Breast epithelium (tissue), 4 donors: ENCODE measurements at places on chromosomes 6 and 20. TPM values are rescaled to one million over a fixed set of nuclear protein-coding genes. Genes with fewer than 3 reads are reported as not detected.

GRCh38 chr6:110590821-110591351 lies 114.5 kb upstream of the SLC22A16 start:
- H3K27ac ChIP-seq = no peak overlapping the region
- no peaks in the 10 kb centered on the region for H3K27me3 ChIP-seq
- H3K4me3 ChIP-seq = no peak overlapping the region
- no peaks in the 10 kb centered on the region for H3K36me3 ChIP-seq

- H3K4me1 ChIP-seq = no peaks in the 10 kb centered on the region
- H3K36me3 ChIP-seq = no peaks in the 10 kb centered on the region
- H3K4me3 ChIP-seq = no peak overlapping the region
- DNase-seq = no peak
These were observed 34.9 kb upstream of the FOXA2 start for GRCh38 chr20:22619272-22619671.

DNA sequence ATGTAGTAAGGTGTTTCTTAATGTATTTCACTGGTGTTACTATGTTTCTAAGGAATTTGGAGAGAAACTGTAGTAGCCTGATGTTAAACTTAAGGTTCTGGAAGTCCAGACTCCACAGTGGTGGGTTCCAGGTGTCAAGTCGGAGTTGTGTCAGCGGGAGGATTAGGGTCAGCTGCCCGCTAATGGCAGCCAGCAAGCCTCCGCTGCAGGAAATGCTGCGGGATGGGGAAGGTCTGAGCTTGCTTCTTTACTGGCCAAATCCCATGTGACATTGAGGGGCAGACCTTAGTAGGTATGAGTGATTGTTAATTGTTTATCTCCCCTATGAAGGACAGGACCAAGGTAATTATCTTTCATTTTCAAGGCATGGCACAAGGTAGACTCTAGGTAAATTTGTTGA lies 3.7 kb upstream of the ARID1B start:
- DNase-seq = no peak
- H3K27me3 ChIP-seq = no peaks in the 10 kb centered on the region
- H3K4me1 ChIP-seq = peaks cover 5% of the 10 kb centered on the region

DNA sequence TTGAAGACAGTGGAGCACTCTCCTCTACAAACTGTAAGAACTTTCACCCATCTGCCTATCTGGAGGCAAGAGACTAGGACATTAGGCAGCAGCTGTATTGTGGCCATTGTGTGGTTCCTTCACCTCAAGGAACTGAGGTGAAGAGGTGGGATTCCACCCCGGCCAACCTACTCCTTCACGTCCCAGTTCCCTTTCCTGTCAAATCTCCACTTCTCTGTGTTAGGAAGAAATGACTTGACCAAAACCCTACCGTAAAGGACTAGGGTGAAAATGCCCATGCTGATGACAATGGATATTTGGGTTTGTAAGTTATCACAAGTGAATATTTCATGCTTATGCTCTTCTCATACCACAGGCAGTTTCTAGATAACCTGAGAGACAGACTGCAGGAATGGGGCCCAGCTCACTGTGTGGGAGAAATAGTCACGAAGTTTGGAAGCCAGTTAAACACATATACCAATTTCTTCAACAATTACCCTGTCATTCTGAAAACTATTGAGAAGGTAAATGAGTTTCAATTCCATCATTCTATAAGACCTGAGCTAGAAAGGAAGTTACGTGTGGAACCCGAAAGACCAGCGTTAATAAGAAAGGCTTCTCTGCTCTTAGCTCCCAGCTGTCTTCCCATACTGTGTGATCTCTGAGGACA lies 86.6 kb downstream of the ECT2L start:
- no peak overlapping the region for H3K4me3 ChIP-seq
- no peak overlapping the region for H3K27ac ChIP-seq
- DNase-seq = no peak

GRCh38 chr6:63097222-63097621 lies 114.0 kb upstream of the FKBP1C start:
- H3K27ac ChIP-seq = no peak overlapping the region
- H3K4me1 ChIP-seq = no peaks in the 10 kb centered on the region
- DNase-seq = no peak
- H3K27me3 ChIP-seq = no peaks in the 10 kb centered on the region
- H3K4me3 ChIP-seq = no peak overlapping the region

- H3K4me1 ChIP-seq = no peaks in the 10 kb centered on the region
- no peak overlapping the region for H3K27ac ChIP-seq
- no peaks in the 10 kb centered on the region for H3K27me3 ChIP-seq
- no peaks in the 10 kb centered on the region for H3K36me3 ChIP-seq
These were observed 79.6 kb downstream of the CEP57L1 start for GRCh38 chr6:109174916-109175315.

Gene SLC22A3
- total RNA-seq = 13.1 TPM

Gene FAM135A
- 25.9 TPM for total RNA-seq

- no peak for DNase-seq
- H3K4me1 ChIP-seq = no peaks in the 10 kb centered on the region
- no peak overlapping the region for H3K27ac ChIP-seq
These were observed 424.6 kb upstream of the PTCHD4 start for GRCh38 chr6:48535582-48536009.

Gene MYMX
- 2.9 TPM for total RNA-seq

GRCh38 chr20:37615340-37616109 lies 78.3 kb upstream of the CTNNBL1 start:
- no peaks in the 10 kb centered on the region for H3K4me1 ChIP-seq
- no peak for DNase-seq
- no peak overlapping the region for H3K4me3 ChIP-seq
- no peak overlapping the region for H3K27ac ChIP-seq
- H3K36me3 ChIP-seq = no peaks in the 10 kb centered on the region

Gene BNIP5
- total RNA-seq = under 0.01 TPM

DNA sequence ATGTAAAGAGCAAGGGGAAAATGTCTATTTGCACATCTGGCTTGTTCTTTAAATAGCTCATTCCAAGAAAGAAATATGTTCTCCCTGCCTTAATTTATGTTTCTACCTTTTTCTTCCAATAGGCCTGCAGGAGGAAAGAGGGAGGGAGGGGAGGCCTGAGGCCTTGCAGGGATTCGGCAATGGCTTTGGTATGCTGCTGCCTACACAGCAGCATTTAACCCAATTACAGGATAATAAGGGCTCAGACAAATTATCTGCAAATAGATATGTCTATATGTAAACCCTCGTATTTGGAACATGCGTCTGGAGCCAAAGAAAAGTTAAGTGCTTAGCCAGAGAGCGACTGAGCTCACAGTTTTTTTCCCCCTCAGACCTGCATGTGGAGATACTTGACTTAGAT lies 277.2 kb downstream of the CDC5L start:
- no peaks in the 10 kb centered on the region for H3K27me3 ChIP-seq
- no peak overlapping the region for H3K4me3 ChIP-seq
- H3K36me3 ChIP-seq = no peaks in the 10 kb centered on the region
- no peak for DNase-seq
- H3K4me1 ChIP-seq = peaks cover 10% of the 10 kb centered on the region

GRCh38 chr6:139713900-139714506 lies 339.6 kb upstream of the CITED2 start:
- H3K36me3 ChIP-seq = no peaks in the 10 kb centered on the region
- no peak overlapping the region for H3K4me3 ChIP-seq
- H3K4me1 ChIP-seq = no peaks in the 10 kb centered on the region

GRCh38 chr6:72286911-72287311 lies 335.0 kb upstream of the KCNQ5 start:
- H3K36me3 ChIP-seq = no peaks in the 10 kb centered on the region
- no peaks in the 10 kb centered on the region for H3K4me1 ChIP-seq
- H3K4me3 ChIP-seq = no peak overlapping the region
- DNase-seq = no peak

Gene PSMB1
- total RNA-seq = 281 TPM

- DNase-seq = no peak
- no peaks in the 10 kb centered on the region for H3K4me1 ChIP-seq
- no peaks in the 10 kb centered on the region for H3K27me3 ChIP-seq
- H3K4me3 ChIP-seq = peak overlapping the region; percentile 91
- peak overlapping the region; percentile 100 for H3K27ac ChIP-seq
These were observed 617 bp upstream of the TSPYL1 start for GRCh38 chr6:116280161-116280932.

GRCh38 chr20:4875578-4876067 lies 125.7 kb downstream of the SLC23A2 start:
- no peaks in the 10 kb centered on the region for H3K4me1 ChIP-seq
- DNase-seq = no peak
- H3K4me3 ChIP-seq = no peak overlapping the region
- H3K27me3 ChIP-seq = no peaks in the 10 kb centered on the region

Gene ZNF165
- 2.0 TPM for total RNA-seq

DNA sequence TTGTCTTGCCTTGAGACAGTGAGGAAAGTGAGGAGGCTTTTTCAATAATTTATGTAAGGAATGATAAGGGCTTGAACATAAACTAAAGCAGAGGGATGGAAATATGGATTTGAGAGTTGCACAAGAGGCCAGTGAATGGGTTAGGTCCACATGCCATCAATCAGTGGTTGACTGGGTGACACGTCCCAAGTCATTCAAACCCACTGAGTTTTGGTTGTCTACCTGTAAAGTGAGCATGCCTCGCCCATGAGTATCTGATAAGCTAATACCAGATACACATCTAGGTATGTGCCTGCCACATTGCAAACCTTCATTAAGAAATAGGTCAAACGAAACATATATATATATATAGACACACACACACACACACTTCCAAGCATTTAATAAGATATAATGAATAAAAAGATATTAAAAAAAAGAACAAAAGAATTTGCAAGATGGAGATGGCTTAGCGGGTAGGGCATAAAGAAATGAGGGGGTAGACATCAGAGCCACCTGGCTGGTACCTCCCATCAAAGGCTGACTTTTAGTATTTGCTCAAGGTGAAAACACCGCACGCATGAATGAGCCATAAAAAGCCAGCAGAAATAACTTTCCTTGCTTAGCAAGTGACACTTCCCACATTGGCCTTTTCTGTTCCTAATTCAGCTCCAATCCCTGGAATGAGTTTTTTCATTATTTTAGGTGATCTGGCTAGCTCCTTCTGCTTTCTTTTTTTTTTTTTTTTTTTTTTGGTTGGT lies 109.1 kb upstream of the GGTLC1 start:
- no peak overlapping the region for H3K27ac ChIP-seq
- no peaks in the 10 kb centered on the region for H3K27me3 ChIP-seq
- H3K4me3 ChIP-seq = no peak overlapping the region

Gene LAMA2
- total RNA-seq = 116 TPM

DNA sequence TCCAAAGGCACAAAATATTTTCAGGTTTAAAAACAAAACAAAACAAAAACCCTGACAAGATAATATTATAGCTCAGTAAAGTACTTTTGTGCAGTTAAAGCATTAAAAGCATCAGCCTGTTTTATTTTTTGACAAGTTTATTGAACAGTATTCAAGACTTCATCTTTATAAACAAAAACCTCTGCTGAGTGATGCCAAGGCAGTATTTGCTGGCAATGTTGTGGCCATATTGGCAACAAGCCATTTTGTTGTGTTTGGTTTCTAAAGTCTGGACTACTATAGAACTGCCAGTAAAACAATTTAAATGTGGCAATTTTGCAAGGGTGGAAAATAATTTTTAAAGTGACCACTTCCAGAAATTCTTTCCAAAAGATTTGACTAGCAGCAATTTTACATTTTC lies 15.9 kb downstream of the CPNE1 start:
- H3K27ac ChIP-seq = peak overlapping the region; percentile 23
- no peak overlapping the region for H3K4me3 ChIP-seq
- H3K27me3 ChIP-seq = no peaks in the 10 kb centered on the region
- no peaks in the 10 kb centered on the region for H3K36me3 ChIP-seq
- H3K4me1 ChIP-seq = no peaks in the 10 kb centered on the region

DNA sequence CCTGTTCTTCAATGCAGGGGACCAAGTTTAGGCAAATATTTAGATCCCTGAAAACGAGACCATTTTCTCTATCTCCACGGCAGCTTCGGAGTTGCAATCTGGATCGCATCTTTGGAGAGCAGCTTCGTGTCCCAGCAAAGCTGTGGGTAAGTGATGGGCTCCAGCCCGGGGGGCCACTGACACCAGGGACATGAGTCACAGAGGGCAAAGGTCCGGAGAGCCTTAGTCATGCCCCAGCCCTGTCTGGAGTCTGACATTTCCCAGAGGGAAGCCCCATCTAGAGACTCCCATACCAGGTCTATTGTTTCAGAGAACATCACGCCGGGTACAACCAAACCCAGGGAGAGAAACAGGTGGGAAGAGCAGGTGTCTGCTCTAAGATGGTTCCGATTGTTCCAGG lies 95.9 kb downstream of the NFATC2 start:
- peak overlapping the region; percentile 28 for H3K4me3 ChIP-seq
- peak overlapping the region; percentile 66 for H3K27ac ChIP-seq
- peaks cover 8% of the 10 kb centered on the region for H3K4me1 ChIP-seq

DNA sequence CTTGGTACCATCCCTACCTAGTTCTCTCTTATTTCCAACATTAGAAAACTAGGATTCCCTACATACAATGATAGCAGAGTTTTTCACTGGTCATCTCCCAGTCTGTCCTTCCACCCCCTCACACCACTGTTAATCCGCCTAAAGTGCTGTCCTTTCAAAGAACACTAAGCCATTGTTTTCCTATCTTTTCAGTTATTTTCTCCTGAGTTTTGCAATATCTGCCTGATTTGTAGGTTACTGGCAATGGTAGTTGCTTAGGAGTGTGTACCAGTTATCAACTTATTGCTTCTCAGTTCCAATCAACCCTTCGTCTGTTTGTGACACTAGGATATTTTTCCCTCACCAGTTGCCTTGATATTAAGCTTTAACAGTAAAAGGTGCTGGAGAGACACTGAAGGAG lies 135.0 kb downstream of the EPM2A start:
- H3K36me3 ChIP-seq = no peaks in the 10 kb centered on the region
- H3K27ac ChIP-seq = no peak overlapping the region
- DNase-seq = no peak
- H3K4me3 ChIP-seq = no peak overlapping the region

DNA sequence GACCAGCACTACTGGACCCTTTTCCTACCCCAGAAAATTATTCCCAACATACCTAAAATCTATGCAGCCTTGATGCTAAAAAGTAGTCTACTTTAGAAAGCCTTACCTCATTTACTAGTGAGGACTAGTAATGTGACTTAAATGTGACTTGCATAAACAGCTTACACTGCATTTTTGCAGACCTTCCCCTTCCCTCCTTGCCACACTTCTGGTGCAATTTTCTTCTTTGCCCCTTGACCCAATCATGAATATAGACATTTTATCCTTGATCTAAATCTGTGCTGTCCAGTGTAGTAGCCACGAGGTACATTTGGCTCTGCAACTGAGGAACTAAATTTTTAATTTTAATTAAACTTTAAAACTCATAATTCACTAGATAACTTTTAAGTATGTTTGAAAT lies 7.0 kb upstream of the ZKSCAN8 start:
- no peak for DNase-seq
- peaks cover 4% of the 10 kb centered on the region for H3K4me1 ChIP-seq
- no peaks in the 10 kb centered on the region for H3K27me3 ChIP-seq

Gene CCN6
- total RNA-seq = not detected

- no peak for DNase-seq
- no peak overlapping the region for H3K4me3 ChIP-seq
- peaks cover 15% of the 10 kb centered on the region for H3K36me3 ChIP-seq
- H3K4me1 ChIP-seq = no peaks in the 10 kb centered on the region
These were observed 16.0 kb downstream of the PSMF1 start for GRCh38 chr20:1134355-1134754.

DNA sequence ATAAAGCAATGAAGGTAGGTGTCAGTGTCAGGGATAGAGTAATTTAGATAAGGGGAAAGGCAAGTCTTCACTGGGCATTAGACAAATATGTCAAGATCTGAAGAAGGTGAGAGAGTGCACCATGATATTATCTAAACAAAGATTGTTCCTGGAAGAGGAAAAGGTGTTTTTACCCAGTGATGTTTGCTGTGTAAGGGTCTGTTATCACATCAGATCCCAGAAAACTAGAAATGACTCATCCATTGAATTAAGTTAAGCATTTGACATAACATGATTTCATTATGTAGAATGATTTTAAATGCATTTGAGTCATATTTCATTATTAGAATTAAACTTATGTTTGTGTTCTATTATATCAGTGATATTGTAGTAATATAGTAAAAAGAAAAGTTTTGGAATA lies 1279.5 kb upstream of the CITED2 start:
- no peaks in the 10 kb centered on the region for H3K4me1 ChIP-seq
- no peak overlapping the region for H3K27ac ChIP-seq
- H3K27me3 ChIP-seq = no peaks in the 10 kb centered on the region
- no peak for DNase-seq
- H3K4me3 ChIP-seq = no peak overlapping the region
